ENCODE measurements at places on chromosomes 3 and 15.

- no peak for DNase-seq
These were observed 22.6 kb downstream of the RAB7A start for GRCh38 chr3:128748557-128748956.

GRCh38 chr3:182969277-182969676, 11.1 kb downstream of the DCUN1D1 start:
- DNase-seq: no peak

- no peak for DNase-seq
These were observed 5.8 kb upstream of the TATDN2 start for GRCh38 chr3:10242182-10243065.

- no peak for DNase-seq
These were observed 66.9 kb upstream of the KLF13 start for GRCh38 chr15:31259562-31260252.

- DNase-seq: peak; percentile 30
These were observed 355.9 kb downstream of the RSL24D1 start for GRCh38 chr15:54840621-54841398.

DNA sequence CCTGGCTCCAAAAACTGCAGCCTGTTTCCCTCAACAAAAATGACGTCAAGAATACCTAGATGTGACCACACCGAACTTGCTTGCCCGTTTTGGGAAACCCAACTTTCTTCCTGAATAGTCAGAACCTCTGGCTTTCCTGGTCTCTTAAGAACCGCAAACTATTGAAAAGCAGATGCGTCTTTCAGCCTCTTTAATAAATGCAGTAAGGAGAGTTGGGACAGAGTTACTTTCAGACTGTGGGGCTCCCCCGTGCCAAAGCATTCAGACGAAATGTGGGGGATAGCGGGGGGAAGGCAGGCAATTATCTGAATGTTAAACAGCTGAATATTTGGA, 1.2 kb upstream of the PROK2 start:
- DNase-seq: no peak

DNA sequence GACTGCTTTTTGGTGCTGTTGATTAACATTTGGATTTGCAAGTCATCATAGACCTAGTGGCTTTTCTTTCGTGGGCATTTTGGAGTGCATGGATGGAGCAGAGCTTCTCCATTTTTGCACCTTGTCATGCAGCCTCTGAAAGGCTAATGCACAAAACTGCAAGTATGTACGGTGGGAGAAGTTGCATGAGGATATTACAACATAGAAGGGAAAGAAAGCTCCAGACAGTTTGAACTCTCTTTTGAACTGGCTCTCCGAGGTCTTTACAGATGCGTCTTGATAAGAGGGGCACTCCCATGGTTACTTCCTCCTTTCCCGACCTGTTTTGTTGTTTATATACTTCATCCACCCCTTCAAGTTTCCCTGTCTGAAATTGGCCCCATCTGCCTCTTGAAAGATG, 147.1 kb upstream of the GBE1 start:
- DNase-seq: no peak

- no peak for DNase-seq
These were observed 203.9 kb downstream of the VGLL3 start for GRCh38 chr3:86787091-86787490.

DNA sequence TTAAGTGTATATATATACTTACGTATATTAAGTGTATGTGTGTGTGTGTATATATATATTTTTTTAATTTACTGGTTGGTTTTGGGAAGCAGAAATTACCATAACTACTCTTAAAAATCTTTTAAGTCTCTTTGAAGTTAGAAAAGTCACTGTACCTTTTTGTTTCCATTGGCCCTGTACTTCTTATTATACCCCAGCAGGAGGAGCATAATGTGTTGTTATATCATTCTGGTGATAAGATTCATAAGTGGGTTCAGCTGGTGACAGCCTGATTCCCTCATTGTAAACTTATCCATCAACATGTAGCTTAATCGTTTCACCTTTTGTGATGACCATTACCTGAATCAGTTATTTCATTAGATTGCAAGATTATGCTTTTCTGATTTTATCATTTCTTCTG, 30.8 kb downstream of the MLH1 start:
- no peak for DNase-seq

GRCh38 chr3:134353831-134354611, 20.2 kb downstream of the AMOTL2 start:
- DNase-seq: no peak

- DNase-seq: peak; percentile 32
These were observed 333.9 kb downstream of the PTPRG start for GRCh38 chr3:61894988-61895935.

GRCh38 chr3:42961633-42962032, 17.5 kb upstream of the GASK1A start:
- no peak for DNase-seq

DNA sequence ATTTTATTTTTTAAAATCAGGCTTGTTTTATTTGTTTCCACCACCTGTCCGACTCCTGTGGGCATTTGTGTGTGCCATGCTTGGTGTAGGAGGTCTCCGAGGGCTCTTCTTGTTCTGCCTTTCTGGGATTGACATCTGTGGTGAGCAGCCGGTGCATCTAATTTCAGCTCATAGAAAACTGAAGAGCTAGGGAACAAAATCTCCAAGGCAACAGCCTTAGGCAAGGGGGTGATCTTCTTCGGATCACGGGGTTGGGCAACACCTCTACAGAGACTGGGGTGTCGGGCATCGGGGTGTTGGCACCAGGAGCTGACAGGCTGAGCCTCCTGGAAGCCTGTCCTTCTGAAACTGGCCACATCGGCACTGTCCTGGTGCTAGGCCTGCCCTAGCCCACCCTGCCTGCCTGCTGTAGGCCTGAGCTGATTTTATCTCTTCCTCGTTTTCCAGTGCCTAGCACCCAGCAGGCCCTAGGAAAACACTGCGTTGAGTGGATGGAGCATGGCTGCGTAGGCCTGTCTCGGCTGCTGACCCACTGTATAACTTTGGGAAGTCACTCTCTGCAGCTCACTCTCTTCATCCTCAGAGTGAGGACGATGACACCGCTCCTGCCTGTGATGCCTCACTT, 10.3 kb downstream of the CHCHD6 start:
- no peak for DNase-seq

DNA sequence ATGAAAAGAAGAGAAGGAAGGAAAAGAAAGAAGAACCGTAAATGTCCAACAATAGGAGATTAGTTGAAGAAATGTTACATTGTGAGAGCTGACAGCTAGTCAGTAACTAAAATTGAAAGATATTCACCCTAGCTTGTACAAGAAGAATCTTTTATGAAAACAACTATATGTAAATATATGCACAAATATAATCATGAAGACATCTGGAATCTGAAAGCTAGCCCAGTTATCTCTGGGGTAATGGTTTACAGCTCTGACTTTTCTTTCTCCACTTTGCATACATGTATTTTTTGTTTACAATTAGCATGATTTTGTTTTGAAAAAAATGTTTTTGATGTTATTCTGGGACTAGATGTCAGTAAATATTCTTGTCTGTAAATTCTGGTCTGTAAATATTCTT, 37.1 kb upstream of the ADAMTSL3 start:
- DNase-seq: no peak

GRCh38 chr3:63951492-63952247, 39.5 kb upstream of the SCAANT1 start:
- DNase-seq: no peak

- no peak for DNase-seq
These were observed 339.8 kb upstream of the THRB start for GRCh38 chr3:24834442-24834841.

GRCh38 chr15:27070841-27071240, 99.9 kb downstream of the GABRG3 start:
- peak; percentile 46 for DNase-seq

DNA sequence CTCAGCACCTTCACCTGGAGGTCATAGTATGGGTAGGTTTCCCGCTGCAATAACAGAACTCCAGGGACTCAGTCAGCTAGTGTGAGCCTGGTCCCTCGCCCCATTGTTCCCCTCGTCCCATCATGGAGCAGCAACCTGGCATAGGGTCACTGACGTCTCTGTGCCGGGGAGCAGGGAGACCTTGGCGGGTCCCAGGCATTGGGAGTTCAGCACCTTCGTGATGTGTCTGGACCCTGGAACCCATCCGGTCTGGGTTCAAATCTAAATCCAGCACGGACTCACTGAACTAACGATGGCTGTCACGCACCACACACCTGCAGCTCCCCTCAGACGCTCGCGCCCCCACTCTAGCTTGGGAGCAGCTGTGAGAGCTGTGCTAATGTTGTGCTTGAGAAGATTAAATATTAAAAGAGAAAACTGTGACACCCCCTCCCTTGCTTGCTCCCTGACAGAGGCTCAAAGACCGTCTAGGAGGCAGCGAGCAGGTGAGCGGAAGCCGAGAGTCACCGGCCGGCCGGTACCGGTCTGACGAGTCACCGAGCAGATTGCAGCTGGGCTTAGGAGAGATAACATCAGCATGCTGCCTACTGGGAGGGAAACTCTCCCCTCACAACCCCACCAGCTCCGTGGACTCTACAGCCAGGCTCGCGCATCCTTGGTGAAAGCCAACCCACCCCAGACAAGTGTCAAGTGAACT, 742 bp downstream of the PLA2G4F start:
- no peak for DNase-seq

- DNase-seq: no peak
These were observed 436.5 kb downstream of the CNTN4 start for GRCh38 chr3:2535206-2535605.

DNA sequence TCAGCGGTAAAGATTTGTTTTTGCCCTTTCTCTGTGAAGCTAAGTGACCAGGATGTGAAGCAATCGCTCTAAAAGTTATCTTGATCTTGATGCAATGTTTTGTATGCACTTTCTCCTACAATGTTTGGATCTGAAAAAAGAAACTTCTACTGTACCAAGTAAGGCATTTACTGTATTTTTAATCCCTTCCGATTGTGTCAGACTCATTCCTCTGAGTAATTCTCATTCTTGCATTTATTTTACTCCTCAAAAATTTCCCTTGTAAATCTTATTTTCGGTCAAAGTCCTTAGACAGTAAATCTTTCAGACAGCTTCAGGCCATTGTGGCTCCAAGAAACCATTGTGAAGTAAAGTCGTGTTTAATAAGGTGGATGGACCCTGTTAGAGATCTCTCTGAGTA, 141.9 kb downstream of the TP63 start:
- DNase-seq: no peak

GRCh38 chr15:60798821-60799220, 319.9 kb upstream of the ICE2 start:
- no peak for DNase-seq

DNA sequence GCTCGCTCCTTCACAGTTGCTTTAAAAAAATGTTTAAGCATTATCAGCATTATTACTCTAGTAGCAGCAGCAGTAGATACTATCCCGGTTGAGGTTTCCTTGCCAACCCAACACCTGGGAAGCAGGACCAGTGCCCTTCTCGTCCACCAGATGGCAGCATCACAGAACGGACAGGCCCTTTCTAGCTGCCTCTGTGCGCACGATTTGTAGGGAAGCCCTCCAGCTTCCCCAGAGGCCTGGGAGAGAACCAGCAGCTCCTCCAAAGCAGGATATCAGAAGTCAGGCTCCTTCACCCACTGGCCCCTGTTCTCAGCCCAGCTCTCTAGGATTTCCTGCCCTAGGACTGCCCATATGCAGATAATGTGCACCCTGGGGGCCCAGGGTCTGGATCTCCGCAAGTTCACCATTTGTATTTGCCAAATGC, 16.8 kb upstream of the ESYT3 start:
- DNase-seq: peak; percentile 93

- DNase-seq: peak; percentile 51
These were observed at the start of gene CACNA1D for GRCh38 chr3:53493963-53494791. CACNA1D (plus strand) TSS chr3:53494611; CDS start chr3:53495167, 556 bp downstream.

DNA sequence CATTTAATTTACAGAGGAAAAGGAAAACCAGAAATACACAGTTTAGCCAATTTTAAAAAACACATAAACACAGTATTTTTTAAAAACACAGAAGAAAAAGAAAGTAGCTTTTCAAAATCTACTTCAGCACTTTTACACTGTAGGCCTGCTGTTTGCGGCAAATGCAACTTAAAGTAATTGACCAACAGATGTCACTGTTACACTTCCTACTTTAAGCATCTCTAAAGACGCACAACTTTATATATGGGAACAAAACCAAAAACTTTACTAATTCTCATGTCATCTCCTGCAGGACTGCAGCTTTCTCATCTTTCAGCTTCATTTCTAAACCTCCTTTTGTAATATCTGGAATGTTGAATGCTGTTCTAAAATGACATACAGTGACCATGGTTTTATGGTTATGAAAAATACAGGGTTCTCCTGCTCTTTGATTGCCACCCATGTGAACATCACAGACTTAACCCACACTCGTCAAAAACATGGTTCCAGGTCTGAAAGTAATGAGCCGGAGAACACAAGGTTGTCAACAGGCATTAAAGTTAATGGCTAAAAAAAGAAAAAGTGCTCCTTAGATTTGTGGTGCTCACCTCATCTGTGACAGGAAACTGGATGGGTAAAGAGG, 107.9 kb downstream of the FMN1 start:
- no peak for DNase-seq

All from NT2/D1 (cell line).